ENCODE measurements at places on chromosomes 2 and 18. TPM values are rescaled to one million over a fixed set of nuclear protein-coding genes. Genes with fewer than 3 reads are reported as not detected.

The SRD5A2 gene
- total RNA-seq = not detected

The B4GALT6 gene
- 3.1 TPM for total RNA-seq

The CCDC68 gene
- 0.52 TPM for total RNA-seq

The HNMT gene
- 43.3 TPM for total RNA-seq

The CERKL gene
- not detected for total RNA-seq

The GCKR gene
- total RNA-seq = not detected

The DNAJC27 gene
- total RNA-seq = 8.4 TPM

The SLC19A3 gene
- total RNA-seq = 4.2 TPM

The DOCK10 gene
- 15.1 TPM for total RNA-seq

The ACOXL gene
- not detected for total RNA-seq

The SEMA4F gene
- total RNA-seq = 1.6 TPM

The HRH4 gene
- not detected for total RNA-seq

The GALNT5 gene
- total RNA-seq = 3.1 TPM

The C2orf81 gene
- total RNA-seq = 0.52 TPM

The SP100 gene
- total RNA-seq = 24.0 TPM

The PID1 gene
- 25.1 TPM for total RNA-seq

The PLEK gene
- 9.4 TPM for total RNA-seq

The UGT1A10 gene
- not detected for total RNA-seq

The CBLN2 gene
- 0.52 TPM for total RNA-seq

The GPR45 gene
- not detected for total RNA-seq

The TRIM43 gene
- total RNA-seq = not detected

The IL36B gene
- not detected for total RNA-seq

Data from skeletal muscle tissue (tissue), 5 donors.